ENCODE measurements at places on chromosomes 5 and 9. TPM values are rescaled to one million over a fixed set of nuclear protein-coding genes. Genes with fewer than 3 reads are reported as not detected.
A peak's percentile ranks its signal among the peaks of the same experiment; 100 is the strongest.

DNA sequence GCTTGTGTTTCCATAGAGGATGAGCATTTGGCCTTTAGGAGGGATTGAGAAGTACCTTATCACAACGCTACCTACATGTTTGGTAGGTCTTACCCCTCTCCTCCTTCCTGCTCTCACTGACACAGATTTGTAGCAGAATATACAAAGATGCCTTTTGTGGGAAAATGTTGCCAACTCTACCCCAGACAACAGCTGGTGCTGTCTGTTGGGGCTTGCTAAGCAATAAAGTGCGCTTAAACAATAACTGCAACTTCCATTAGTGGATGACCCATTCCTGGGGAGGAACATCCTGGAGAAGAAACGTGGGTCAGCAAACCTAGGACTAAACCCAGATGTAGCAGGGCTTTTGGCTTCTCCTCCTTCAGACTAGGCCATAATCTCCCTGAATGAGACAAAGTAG lies 174.3 kb downstream of the EFNA5 start:
- DNase-seq = no peak

Gene NFX1
- 34.1 TPM for total RNA-seq

DNA sequence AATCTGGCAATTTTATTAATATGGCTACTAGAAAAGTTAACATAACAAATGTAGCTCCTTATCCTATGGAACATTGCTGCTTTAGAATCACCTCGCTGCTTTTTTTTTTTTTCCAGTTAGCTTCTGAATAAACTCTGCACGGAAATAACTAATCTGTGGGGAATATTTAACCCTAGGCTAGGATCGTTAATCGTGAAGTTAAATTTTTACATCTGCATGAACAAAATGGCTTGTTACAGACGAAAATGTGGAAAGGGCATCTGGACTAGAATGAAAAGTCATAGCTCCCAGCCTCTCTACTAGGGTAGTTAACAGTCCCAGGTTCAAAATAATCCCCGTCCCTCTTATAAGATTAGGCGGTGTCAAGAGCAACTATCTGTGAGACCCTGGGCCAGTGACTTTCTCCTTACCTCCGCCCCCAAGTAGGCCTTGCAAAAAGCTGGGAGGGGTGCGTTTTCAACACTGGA lies 470 bp upstream of the SLC22A5 start:
- DNase-seq = no peak

GRCh38 chr5:139177809-139178588 lies 20.2 kb downstream of the SIL1 start:
- no peak for DNase-seq

DNA sequence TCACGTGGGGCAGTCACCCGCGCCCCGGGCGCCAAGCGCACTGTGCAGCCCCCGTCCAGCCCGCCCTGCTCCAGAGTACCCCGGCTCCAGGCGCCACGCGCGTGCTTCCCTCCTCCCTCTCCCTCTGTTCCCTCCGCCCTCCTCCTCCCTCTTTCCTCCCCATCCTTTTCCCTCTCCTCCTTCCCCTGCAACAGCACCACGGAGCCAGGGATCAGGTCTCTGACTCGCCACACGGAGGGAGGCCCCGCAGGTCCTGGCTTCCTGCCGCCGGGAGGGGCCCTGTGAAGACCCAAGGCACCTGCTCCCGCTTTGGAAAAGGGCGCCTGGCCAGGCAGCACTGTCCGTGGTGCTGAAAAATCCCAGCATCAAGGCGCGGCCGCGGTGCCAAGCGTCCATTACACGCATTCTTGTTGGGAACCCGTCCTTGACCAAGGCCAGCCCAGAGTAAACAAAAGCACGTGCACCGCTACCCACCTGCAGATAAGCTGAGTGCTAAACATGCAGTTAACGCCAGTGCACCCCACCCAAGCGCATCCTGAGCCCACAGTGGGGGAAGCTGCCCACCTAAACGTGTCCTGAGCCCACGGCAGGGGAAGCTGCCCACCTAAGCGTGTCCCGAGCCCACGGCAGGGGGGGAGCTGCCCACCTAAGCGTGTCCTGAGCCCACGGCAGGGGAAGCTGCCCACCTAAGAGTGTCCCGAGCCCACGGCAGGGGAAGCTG lies 21.7 kb downstream of the SLC6A18 start:
- no peak for DNase-seq

- DNase-seq = no peak
Measured at GRCh38 chr9:133331221-133331620, 4.8 kb downstream of the SURF6 start.

GRCh38 chr5:77328930-77329647 lies 118.6 kb downstream of the PDE8B start:
- DNase-seq = no peak

DNA sequence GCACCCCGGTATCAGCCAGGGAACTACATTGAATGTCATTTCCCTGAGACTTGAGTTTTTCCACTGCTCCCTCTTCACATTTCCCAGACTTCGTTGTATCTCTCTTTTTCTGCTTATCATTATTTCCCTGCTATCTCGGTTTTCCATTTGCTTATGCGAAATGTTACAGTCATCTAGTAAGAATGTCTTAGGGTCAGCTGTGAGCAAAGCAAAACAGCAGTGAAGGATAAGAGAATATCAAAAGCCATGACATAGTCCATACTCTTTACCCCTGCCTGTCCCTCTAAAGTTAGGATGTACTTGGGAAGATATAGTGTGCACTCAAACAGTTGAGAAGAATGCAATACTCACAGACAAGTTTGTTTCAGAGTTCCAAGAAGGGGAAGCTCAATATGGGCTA lies 88.7 kb downstream of the ITGA1 start:
- DNase-seq = no peak

Gene CNTNAP3
- 14.7 TPM for total RNA-seq

DNA sequence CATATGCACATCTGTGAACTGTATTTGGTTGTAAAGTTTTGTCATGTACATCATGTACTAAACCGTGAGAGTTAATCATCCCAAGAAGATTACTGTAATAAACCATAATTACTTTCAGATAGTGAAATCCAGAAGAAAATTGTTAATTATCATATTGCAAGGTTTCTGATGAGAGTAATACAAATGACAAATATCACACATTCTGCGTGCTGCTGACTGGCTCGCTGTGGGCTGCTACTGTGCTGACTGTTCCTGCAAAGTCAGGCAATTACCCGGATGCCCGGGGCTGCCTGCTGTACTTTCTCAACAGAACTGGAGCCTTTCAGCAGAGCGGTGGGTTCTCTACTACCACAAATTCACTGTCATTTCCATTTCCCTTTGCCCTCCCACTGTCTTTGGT lies 68.3 kb downstream of the SMARCA2 start:
- DNase-seq = no peak

DNA sequence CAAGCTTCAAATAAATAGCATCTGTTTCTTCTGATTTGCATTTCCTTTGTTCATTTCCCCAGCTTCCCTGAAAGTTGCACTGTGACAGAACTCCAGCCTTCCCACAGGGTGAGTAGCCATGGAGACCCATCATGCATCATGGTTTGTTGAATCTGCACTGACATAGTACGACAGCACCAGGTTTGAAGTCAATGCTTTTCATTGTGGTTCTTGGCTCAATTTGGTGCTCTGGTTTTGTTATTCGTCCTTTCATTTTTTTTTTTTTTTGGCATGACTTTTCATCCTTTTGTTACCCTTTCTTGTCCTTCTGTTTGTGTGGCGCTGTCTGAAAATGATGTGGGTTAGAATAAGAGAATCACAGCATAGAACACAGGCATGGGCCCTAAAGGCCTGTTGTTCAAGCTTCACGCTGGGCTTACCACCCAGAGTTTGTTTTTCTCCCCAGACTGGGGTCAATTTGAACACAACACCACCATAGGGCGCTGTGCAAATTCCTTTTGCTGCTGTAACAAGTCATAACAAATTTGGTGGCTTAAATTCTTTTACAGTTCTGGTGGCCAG lies 206.2 kb upstream of the CDH10 start:
- DNase-seq = no peak

- no peak for DNase-seq
Measured at GRCh38 chr5:168390491-168390890, 95.8 kb upstream of the RARS1 start.

DNA sequence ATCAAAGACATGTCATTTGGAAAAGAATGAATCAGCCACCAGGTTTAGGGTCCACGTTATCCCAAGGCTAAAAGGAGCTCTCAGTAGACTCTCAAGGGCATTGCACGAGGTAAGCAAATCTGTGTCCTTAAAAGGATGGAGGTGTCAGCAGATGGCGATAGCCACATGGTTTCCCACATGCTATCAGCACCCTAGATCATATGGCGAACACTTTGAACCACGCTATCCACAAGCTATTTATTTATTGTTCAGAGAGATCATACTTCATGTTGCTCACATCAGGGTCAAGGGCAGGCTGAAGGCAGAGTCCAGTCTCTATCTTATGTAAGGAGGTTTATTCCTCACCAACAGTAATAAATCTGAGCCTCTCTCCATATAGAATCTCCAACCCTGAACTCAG lies 43.7 kb downstream of the CDH6 start:
- no peak for DNase-seq

Gene HTR4
- 2.9 TPM for total RNA-seq

- no peak for DNase-seq
Measured at GRCh38 chr5:172187118-172188032, 649 bp downstream of the STK10 start.

- DNase-seq = no peak
Measured at GRCh38 chr5:152221721-152222629, 183.1 kb downstream of the NMUR2 start.

- DNase-seq = no peak
Measured at GRCh38 chr9:135959814-135960213, 1.4 kb downstream of the UBAC1 start.

GRCh38 chr5:137155261-137156000 lies 343.7 kb downstream of the SPOCK1 start:
- DNase-seq = peak; percentile 58

Gene LHX6
- 8.1 TPM for total RNA-seq

GRCh38 chr5:87147441-87147840 lies 120.2 kb upstream of the RASA1 start:
- DNase-seq = no peak

Gene KCNMB1
- 4.9 TPM for total RNA-seq

Gene PFN3
- not detected for total RNA-seq

DNA sequence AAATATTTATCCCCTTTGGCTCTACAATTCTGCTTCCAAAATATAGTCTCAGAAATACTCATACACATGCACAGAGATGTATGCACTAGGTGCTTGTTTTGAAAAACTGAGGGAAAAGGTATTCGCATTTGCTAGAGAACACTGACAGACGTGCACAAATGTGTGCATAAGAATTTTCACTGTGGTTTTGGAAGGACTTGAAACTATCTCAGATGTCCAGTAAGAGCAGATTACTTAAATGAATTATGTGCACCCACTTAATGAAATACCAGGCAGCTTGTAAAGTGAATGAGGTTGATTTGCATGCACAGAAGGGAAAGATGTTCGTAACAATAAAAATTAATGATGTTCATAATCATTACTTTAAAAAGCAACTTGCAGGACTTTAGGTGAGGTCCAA lies 48.4 kb downstream of the SEC61B start:
- no peak for DNase-seq

DNA sequence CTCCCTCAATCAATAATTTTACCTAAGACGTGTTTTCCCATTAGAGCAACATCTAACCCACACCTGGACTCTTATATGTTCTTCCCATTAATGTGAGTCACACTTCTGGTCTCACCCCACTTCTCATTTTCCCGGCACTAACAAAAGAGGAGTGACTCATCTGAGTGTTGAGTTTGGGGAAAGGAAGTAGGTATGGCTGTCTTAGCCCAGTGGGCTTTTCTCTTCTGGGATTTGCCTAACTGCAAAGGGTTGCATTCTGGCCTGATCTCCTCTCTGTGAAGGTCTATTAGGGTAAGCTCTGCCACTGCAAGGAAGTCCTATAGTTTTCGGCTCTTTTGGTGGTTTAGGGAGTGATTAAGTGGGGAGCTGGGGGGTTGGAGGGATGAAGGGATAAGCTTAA lies 195.6 kb downstream of the KIAA0825 start:
- DNase-seq = no peak

- no peak for DNase-seq
Measured at GRCh38 chr9:88741335-88741734, 206.4 kb downstream of the NXNL2 start.

Gene ZNF454
- 3.4 TPM for total RNA-seq

Gene ROR2
- 22.3 TPM for total RNA-seq

DNA sequence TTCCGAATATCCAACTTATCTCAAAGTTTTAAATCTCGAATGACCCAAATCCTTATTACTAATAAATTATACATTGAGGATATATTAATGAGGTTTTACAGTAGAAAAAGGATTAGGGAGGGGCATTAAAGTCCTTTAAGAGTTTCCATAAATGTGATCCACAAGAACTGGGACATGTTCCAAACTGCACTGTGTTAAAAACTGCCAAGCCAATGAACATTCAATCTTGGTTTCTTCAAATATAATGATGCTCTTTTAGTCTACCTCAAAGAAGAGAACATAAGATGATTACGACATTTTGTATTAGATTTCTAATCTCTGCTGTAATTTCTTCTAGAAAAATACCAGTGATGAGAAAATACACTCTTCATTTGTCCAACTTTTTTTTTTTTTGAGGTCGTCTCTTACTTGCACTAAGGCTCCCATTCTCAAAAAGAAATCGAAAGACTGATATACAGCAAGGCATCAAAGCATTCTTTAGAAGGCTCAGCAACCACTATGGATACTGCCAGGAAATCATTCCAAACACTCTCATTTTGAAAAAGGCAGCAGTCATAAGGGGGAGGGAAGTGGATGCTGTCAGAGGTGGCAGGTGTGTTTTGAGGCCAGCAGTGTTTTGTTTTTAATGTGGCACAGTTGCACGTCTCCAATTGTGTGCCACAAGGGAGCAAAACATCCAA lies 1.7 kb downstream of the PTAR1 start:
- no peak for DNase-seq

DNA sequence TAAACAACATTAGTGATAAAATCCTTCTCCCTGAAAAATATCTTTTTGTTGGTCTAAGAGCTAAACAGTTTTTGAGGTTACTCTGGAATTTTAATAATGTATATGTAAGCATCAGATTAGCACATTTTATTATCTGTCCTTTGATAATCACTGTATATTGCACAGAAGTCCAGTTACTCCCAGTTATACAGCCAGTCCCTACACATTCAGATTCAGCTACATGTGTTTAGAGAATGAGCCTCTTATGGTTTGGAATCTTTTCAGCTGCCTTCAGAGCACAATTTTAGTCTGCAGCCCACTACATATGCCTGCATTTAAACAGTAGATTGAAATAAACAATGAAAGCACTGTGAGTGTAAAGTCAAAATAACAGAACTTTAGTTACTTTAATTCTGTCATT lies 438.2 kb downstream of the ARHGEF28 start:
- no peak for DNase-seq
